ENCODE measurements at places on chromosomes 12 and 14.

GRCh38 chr12:41304526-41304925 is 116.4 kb downstream of the PDZRN4 start:
- no peak for DNase-seq

- no peak for DNase-seq
Observed at GRCh38 chr12:42426746-42427145, 100.8 kb downstream of the PPHLN1 start.

GRCh38 chr14:100523843-100524169 is 63.4 kb downstream of the BEGAIN start:
- no peak for DNase-seq

DNA sequence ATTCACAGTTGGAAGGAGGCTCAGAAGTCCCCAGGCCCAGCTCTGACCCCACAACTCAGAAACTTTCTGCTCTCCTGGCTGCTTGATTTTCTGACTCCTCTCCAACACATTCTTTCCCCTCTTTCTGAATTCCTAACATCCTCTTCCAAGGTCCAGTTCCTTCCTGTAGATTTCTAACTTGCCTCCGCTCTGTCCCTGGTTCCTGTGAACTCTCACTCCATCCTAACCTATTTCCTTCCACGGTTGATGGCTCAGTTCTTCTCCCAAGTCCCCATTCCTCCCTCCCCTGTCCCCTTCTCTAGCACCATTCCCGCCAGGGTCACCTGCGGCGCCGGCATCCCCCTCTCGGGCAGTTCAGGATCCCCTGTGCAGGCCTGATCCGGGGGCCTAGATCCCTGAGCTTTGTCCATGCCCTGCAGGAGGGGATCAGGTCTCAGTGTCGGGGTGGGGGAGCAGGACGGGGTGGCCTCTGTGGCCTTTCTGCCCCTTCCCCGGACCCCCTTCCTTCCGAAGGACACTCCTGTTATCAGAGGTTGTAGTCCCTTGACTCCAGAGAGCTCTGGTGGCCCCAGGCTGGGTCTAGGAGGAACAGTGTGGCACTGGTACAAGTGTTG is 6.0 kb upstream of the SLC22A17 start:
- DNase-seq: no peak

DNA sequence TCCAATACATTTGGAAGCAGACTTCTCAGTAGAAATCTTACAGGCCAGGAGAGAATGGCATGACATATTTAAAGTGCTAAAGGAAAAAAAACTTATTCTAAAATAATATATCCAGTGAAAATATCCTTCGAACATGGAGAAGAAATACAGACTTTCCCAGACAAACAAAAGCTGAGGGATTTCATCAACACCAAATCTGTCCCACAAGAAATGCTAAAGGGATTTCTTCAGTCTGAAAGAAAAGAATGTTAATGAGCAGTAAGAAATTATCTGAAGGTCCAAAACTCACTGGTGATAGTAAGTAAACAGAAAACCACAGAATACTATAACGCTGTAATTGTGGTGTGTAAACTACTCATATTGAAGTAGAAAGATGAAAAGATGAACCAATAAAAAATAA is 103.9 kb downstream of the INSM2 start:
- no peak for DNase-seq

- DNase-seq: no peak
Observed at GRCh38 chr14:74240794-74241651, 1.8 kb downstream of the VSX2 start.

DNA sequence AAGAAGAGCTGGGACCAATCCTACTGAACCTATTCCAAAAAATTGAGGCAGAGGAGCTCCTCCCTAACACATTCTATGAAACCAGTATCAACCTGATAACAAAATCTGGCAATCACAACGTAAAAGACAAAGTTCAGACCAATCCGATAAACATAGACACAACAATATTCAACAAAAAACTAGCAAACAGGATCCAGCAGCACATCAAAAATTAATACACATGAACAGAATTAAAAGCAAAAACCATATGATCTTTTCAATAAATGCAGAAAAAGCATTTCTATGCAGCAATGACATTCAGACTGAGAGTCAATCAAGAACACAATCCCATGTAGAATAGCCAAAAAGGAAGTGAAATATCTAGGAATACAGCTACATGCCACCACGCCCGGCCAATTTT is 7.0 kb upstream of the CLEC14A start:
- no peak for DNase-seq

GRCh38 chr12:11631288-11631687 is 18.2 kb upstream of the ETV6 start:
- DNase-seq: no peak

DNA sequence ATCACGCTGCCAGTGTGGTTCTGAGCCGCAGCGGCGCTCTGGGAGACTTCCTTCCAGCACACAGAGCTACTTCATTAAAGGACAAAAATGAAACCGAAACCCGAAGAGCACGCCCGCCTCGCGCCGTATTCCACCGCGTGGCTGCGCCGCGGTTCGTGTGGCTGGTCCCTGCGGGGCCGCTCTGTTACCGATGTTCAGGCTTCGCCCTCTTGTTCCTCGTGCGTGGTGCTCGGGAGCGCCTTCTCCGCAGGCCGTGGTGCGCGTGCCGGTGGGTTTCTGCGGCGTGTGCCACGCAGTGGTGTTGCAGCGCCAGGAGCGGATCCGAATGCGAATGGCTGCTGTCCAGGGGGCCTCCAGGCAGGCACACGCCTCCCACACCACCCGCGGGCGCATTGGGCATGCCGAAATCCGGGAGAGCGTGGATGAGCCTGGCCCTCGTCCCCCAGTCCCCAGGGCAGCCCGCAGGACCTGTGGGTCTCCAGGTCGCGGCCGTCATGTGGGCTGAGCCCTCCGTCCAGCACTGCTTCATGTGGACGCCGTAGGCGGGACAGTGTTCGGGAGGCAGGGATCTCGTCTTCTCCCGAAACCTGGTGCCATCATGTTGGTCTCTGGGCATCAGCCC is 91.2 kb downstream of the ADGRD1 start:
- no peak for DNase-seq

GRCh38 chr12:2895051-2895451 is 4.4 kb downstream of the TULP3 start:
- DNase-seq: no peak

- DNase-seq: peak; percentile 81
Observed at GRCh38 chr14:69152902-69153151, at the start of gene DCAF5. DCAF5 (minus strand) TSS chr14:69153119; CDS start chr14:69152978, 141 bp downstream.

DNA sequence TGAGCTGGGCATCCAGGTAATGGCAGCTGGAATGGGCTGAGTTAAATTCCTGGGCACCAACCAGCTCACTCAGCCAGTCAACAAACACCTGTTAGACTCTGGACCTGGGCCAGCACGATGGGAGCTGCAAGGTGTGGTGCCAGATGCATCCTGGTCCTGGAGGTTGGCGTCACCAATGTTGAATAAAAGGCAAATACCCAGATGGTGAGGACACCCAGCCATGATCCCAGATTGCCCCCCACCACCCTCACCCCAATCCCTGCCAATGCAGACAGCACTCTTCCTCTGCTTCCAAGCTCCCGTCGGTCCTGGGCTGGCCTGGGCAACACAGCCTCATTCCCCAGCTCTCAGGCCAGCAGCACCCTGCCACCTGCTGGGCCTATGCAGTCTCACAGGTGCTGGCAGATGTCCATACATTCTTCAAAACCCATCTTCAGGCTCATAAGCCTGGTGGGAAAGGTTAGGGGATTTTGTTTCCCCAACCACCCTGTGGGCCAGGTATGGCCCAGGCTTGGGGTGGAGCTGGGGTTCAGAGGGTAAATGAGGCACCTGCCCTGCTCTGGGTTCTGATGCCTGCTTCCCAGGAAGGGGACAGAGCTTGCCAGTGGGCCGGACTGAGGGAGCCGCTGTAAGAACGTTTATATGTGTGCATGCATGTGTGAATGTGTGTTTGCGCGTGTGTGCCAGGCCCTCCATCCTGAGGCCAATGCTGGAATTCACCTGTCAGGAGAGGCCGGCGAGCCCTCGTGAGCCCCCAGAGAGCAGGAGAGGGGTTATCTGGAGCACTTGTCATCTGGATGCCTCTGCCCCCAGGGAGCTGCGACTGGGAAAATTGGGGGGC is 58.0 kb downstream of the LGMN start:
- DNase-seq: no peak

DNA sequence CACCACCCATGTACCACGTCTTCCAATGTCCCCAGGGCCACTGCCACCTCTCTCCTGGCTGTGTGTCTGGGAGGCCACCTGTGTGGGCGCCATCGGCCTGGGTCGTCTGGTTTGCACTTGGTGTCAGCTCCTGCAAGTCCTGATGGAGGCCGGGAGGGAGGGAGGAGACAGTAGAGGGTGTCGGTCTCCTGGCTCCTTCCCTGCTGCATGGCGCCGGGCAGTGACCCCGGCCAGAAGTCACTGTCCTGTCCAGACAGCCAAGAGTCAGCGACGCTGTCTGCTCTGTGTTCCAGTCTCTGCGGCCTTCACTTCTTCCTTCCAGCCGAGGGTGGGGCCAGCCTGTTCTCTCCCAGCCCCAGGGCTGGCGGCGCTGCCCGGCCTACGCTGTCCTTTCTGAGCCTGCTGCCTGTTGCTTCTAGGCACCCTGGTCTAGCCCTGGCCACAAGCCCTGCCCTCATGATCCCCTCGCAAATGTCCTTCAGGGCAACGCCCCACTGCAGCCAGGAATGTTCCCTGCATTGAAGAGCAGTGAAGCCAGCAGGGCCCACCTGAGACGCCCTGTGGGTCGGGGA is 13.0 kb upstream of the LBHD2 start:
- DNase-seq: no peak
